Vagina (tissue), 2 donors: ENCODE measurements at places on chromosomes 11 and 22. TPM values are rescaled to one million over a fixed set of nuclear protein-coding genes. Genes with fewer than 3 reads are reported as not detected.

C11orf65 gene
- total RNA-seq: 0.25 TPM

DNA sequence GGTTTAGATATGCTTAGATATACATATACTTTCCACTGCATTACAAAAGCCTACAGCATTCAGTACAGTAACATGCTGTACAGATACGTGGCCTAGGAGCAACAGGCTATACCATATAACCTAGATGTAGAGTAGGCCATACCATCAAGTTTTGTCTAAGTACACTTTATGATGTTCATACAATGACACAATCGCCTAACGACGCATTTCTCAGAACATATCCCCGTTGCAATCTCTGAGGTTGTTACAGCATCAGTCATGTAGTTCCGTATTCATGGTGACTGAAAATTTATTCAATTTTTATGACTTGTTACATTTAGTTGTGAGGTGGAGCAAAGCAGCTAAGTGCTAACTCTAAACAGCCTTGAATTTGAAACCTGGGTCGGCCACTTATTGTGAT is 6.7 kb downstream of the ZBTB44 start:
- H3K27ac ChIP-seq: no peak overlapping the region
- DNase-seq: no peak
- no peaks in the 10 kb centered on the region for H3K27me3 ChIP-seq
- no peaks in the 10 kb centered on the region for H3K36me3 ChIP-seq

GRCh38 chr11:62546244-62546928 is at the start of gene AHNAK:
AHNAK (minus strand) TSS chr11:62546806; CDS start chr11:62536098, 10,708 bp downstream.
- no peak for DNase-seq
- peak within 1 kb of the TSS; percentile 100 for H3K27ac ChIP-seq
- peak within 1 kb of the TSS; percentile 100 for H3K4me3 ChIP-seq
- H3K27me3 ChIP-seq: no peaks in the 10 kb centered on the region
- no peaks in the 10 kb centered on the region for H3K36me3 ChIP-seq

GRCh38 chr11:73308961-73309919 is 1.2 kb downstream of the ARHGEF17 start:
- peaks cover 63% of the 10 kb centered on the region for H3K4me1 ChIP-seq
- peak overlapping the region; percentile 98 for H3K27ac ChIP-seq
- no peaks in the 10 kb centered on the region for H3K36me3 ChIP-seq
- peak overlapping the region; percentile 85 for H3K4me3 ChIP-seq

DNA sequence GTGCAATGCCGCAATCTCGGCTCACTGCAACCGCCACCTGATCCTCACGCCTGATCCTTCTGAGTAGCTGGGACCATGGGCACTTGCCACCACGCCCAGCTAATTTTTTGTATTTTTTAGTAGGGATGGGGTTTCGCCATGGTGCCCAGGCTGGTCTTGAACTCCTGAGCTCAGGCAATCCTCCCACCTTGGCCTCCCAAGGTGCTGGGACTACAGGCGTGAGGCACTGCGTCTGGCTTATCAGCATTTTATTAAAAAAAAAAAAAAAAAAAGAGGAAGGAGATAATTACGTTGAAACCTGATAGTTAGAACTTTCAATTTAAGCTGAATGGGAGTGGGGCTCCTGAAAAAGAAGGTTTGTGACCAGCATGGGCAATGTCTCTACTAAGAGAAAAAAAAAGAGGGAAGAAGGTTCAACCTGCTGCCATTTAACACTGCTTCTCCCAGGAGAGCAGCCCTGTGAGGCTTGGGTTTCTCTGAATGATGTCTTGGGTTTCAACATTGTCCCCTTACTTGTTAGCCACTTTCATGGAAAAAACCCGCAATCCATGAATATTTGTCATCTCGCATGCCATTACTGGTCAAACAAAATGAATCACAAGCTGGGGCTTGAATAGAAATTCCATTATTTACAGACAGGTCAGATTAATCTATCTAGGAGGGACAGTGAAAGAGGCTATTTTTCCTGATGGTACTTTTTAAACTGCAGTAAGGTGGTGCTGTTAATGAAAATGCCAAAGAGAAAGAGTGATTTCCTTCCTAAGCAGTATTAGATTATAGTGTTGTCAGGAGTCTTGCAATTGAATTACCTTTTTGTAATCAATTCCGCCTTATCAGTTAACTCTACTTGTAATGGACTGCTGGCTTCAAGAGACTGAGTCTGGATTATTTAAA is 72.5 kb downstream of the PACS1 start:
- DNase-seq: no peak
- H3K27ac ChIP-seq: no peak overlapping the region
- H3K27me3 ChIP-seq: no peaks in the 10 kb centered on the region
- no peaks in the 10 kb centered on the region for H3K4me1 ChIP-seq
- H3K4me3 ChIP-seq: no peak overlapping the region

- no peak overlapping the region for H3K4me3 ChIP-seq
- H3K27me3 ChIP-seq: no peaks in the 10 kb centered on the region
- H3K36me3 ChIP-seq: no peaks in the 10 kb centered on the region
- no peak for DNase-seq
- no peak overlapping the region for H3K27ac ChIP-seq
Measured at GRCh38 chr11:132913295-132913694, 619.0 kb downstream of the OPCML start.

DNA sequence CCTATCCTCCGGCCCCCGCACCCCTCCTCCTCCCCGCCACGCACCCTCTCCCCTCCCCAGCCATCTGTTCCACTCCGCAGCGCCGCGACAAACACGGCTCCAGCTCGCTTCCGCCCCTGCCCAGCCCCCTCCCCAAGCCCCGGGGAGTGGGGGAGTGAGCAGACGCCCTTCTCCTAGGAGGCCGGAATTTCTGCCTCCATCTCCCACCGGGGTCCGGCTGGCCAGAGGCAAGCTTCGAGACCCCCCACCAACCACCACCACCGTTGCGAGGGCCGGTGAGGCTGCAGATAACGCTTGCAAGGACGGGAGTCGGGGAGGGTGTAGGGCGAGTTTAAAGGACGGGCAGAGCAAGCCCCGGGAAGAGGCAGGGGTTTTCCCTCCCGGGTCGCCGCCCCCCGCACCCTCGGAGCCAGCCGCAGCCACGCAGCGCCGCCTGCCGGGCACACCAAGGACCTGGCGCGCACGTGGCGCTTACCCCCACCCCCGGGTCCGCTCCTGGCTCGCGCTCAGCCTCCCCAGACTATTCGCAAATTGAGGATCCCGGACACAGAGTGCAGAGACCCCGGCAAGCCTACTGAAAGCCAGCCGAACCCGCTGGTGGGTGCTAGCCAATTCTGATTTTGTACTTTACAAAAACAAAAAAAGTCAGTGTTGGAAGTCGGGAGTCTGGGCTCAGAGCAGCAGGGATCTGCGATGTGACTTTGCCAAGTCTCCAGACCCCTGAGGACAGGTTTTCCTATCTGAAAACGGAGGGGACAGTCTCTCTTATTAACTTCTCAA is 22.6 kb downstream of the RTN4RL2 start:
- no peaks in the 10 kb centered on the region for H3K36me3 ChIP-seq
- no peaks in the 10 kb centered on the region for H3K27me3 ChIP-seq

GRCh38 chr11:113884361-113884836 is 9.0 kb upstream of the USP28 start:
- H3K36me3 ChIP-seq: no peaks in the 10 kb centered on the region
- no peaks in the 10 kb centered on the region for H3K4me1 ChIP-seq
- H3K27me3 ChIP-seq: no peaks in the 10 kb centered on the region
- H3K4me3 ChIP-seq: no peak overlapping the region
- no peak overlapping the region for H3K27ac ChIP-seq
- no peak for DNase-seq
